ENCODE measurements at places on chromosomes 16 and 17.

DNA sequence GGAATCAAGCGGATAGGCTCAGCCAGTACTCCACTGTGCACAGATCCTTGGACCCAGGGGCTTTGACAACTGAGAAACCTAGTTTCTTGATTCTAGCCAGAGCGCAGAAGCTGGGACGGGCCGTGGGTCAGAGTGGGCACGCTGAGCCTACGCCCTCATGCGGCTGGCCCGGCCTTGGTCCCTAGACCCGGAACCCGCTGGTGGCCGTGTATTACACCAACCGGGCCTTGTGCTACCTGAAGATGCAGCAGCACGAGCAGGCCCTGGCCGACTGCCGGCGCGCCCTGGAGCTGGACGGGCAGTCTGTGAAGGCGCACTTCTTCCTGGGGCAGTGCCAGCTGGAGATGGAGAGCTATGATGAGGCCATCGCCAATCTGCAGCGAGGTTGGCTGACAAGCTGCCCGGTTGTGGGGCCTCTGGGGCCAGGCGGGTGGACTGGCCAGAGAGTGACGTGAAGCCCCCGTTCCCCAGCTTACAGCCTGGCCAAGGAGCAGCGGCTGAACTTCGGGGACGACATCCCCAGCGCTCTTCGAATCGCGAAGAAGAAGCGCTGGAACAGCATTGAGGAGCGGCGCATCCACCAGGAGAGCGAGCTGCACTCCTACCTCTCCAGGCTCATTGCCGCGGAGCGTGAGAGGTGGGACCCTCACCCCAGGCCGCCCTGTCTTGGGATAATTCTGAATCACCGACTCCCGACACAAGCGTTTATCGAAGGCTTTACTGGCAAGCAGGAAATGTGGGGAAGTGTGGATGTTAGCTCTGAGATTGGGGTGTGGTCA is 946 bp downstream of the STUB1 start:
- peaks cover 2% of the 10 kb centered on the region for H3K27me3 ChIP-seq
- peak overlapping the region; percentile 82 for H3K4me3 ChIP-seq
- peaks cover 25% of the 10 kb centered on the region for H3K36me3 ChIP-seq

DNA sequence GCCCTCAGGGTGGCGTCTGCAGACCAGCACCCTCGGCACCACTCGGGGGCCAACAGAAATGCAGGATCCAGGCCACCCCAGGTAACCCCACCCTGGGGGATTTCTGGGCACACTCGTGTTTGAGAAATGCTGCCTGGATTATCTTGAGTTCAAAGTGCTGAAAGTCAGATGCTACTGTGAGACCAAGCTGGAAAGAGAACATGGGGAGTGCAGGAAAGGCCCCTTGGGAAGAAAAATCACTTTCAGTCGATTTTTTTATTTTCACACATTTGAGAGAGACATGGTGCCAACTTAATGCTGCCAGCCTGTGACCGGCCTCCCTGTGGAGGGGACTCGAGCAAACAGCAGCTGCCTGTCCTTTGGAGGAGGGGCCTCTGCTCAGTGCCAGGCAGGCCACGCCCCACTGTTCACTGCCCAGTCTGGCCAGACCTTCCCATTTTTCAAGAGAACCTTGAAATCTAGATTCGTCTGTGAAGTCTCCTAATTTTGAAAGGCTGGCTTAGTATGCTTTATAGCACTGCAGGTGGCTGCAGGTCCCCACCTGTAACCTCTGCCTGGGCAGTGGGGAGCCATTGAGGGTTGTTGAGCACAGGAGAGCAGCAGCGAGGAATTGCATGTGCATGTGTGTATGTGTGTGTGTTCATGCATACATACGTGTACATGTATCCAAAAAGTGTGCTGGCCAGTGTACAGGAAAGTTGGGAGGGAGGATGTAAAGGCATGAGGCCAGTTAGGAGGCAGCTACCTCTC is 70.7 kb upstream of the PLCG2 start:
- H3K27ac ChIP-seq: peak overlapping the region; percentile 45
- no peak for DNase-seq
- peaks cover 69% of the 10 kb centered on the region for H3K36me3 ChIP-seq
- H3K4me1 ChIP-seq: peaks cover 2% of the 10 kb centered on the region

DNA sequence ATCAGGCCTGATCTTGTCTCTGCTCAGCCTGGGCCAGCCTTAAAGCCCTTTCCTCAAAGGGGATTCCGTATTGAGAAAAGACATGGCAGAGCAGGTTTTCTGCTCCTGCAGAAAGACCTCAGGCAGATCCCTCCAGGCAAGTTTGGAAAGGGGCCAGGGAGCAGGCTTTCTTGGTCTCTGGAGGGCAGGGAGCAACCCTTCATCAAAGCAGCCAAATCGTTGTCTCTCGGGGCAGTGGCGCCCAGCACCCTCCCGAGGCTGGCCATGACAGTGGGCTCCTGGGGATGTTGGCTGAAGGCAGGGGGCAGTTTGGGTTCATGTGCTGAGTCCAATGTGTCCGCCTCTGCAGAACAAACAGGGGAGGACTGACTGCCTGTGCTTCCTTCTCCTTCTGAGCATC is 168.4 kb upstream of the WSCD1 start:
- no peak for DNase-seq
- no peaks in the 10 kb centered on the region for H3K27me3 ChIP-seq
- H3K4me1 ChIP-seq: no peaks in the 10 kb centered on the region

DNA sequence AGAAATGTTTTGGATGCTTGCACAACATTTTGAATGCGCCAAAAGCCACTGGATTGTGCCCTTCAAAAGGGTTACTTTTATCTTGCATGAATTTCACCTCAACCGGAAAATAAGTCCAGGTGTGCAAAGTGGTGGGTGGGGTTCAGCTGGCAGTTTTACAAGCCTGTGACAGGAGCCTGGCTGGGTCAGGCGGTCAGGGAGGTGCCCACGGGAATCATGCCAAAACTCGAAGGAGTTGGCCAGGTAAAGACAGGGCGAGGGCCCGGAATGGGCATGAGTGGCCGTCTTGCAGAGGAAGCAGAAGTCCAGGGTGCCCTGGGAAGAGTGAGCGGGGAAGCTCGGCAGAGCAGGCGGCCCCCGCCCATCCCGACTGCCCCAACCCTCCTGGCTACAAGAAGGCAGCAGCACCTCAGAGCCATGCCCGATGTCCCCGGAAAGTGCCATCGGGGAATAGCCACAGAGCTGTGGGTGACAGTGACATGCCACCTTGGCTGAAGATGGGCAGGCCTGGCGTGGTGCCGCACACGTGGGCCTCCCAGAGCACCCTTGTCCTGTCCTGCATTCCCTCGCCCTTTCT is 19.1 kb upstream of the CACNG1 start:
- DNase-seq: no peak
- H3K27ac ChIP-seq: no peak overlapping the region

DNA sequence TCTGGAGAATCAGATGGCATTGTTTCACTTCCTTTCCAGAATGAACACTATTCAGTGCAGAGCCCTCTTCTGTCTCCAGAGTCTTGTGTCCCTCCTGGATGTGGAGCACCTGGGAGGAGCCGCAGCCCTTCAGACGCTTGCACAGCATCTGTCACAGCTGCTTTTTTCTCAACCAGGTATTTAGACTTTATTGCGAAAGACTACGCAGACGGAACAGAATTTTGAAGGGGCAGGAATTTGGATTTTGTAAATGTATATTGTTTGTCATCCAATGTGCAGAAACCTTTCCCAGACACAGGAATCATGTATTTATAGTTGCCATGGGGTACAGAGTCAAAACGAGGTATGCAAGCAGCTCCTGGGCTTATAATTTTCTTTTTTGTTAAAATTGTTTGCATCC is 20.4 kb downstream of the HEATR3 start:
- H3K27me3 ChIP-seq: no peaks in the 10 kb centered on the region
- H3K36me3 ChIP-seq: peaks cover 40% of the 10 kb centered on the region
- no peak for DNase-seq
- H3K4me3 ChIP-seq: no peak overlapping the region
- H3K27ac ChIP-seq: no peak overlapping the region

- DNase-seq: peak; percentile 30
- no peaks in the 10 kb centered on the region for H3K27me3 ChIP-seq
- no peak overlapping the region for H3K4me3 ChIP-seq
- H3K27ac ChIP-seq: no peak overlapping the region
- no peaks in the 10 kb centered on the region for H3K36me3 ChIP-seq
These were observed 6.5 kb upstream of the RAP1GAP2 start for GRCh38 chr17:2789700-2790099.

GRCh38 chr16:5504064-5504781 is 406.6 kb upstream of the EEF2KMT start:
- H3K27me3 ChIP-seq: no peaks in the 10 kb centered on the region
- H3K27ac ChIP-seq: no peak overlapping the region
- H3K4me1 ChIP-seq: no peaks in the 10 kb centered on the region
- H3K4me3 ChIP-seq: no peak overlapping the region

DNA sequence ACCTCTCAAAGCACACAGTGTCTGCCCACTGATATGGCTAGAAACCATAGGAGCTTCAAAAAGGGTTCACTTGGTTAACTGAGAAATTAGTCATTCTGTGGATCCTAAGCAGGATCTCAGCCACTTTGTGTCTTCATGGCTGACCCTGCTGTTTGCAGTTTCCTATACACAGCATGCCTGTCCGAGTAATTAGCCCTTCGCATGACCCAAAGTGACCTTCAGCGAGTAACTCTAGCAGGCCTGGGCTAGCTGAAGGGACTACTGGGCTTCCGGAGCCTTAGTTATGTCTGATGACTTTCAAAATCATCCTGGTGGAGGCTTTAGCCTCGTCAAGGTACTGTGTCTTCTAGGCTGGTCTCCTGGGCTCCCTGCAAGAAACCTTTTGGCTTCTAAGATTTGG is 28.9 kb upstream of the FBXW10B start:
- H3K27me3 ChIP-seq: no peaks in the 10 kb centered on the region
- no peak for DNase-seq
- no peaks in the 10 kb centered on the region for H3K36me3 ChIP-seq

- DNase-seq: peak; percentile 77
- H3K27me3 ChIP-seq: no peaks in the 10 kb centered on the region
- no peak overlapping the region for H3K4me3 ChIP-seq
- H3K27ac ChIP-seq: peak overlapping the region; percentile 58
- peaks cover 23% of the 10 kb centered on the region for H3K4me1 ChIP-seq
These were observed 9.0 kb downstream of the TMEM98 start for GRCh38 chr17:32936894-32937500.

GRCh38 chr16:87834005-87834667 is 35.2 kb downstream of the SLC7A5 start:
- H3K36me3 ChIP-seq: peaks cover 62% of the 10 kb centered on the region
- no peaks in the 10 kb centered on the region for H3K27me3 ChIP-seq
- no peak for DNase-seq
- no peak overlapping the region for H3K4me3 ChIP-seq

- no peak for DNase-seq
- no peak overlapping the region for H3K4me3 ChIP-seq
- H3K27ac ChIP-seq: no peak overlapping the region
- H3K36me3 ChIP-seq: no peaks in the 10 kb centered on the region
- no peaks in the 10 kb centered on the region for H3K27me3 ChIP-seq
These were observed 111.8 kb upstream of the CRHR1 start for GRCh38 chr17:45672301-45672700.

- H3K27ac ChIP-seq: peak overlapping the region; percentile 63
- DNase-seq: peak; percentile 65
- H3K4me1 ChIP-seq: peaks cover 56% of the 10 kb centered on the region
- no peaks in the 10 kb centered on the region for H3K27me3 ChIP-seq
- H3K36me3 ChIP-seq: peaks cover 8% of the 10 kb centered on the region
These were observed 11.7 kb downstream of the TMEM238L start for GRCh38 chr17:10792151-10792550.

GRCh38 chr16:89917773-89918452 is 749 bp upstream of the MC1R start:
- H3K27me3 ChIP-seq: peaks cover 48% of the 10 kb centered on the region
- H3K4me3 ChIP-seq: peak overlapping the region; percentile 4
- peak; percentile 75 for DNase-seq
- H3K27ac ChIP-seq: no peak overlapping the region
- H3K36me3 ChIP-seq: no peaks in the 10 kb centered on the region
- peaks cover 28% of the 10 kb centered on the region for H3K4me1 ChIP-seq

GRCh38 chr16:23712976-23713375 is at the start of gene ERN2:
Gene ERN2, minus strand, starts transcription at chr16:23713222. Its CDS starts 35 bp downstream, at chr16:23713187.
- H3K36me3 ChIP-seq: no peaks in the 10 kb centered on the region
- no peak within 1 kb of the TSS for H3K27ac ChIP-seq
- DNase-seq: peak; percentile 32
- no peak within 1 kb of the TSS for H3K4me3 ChIP-seq

DNA sequence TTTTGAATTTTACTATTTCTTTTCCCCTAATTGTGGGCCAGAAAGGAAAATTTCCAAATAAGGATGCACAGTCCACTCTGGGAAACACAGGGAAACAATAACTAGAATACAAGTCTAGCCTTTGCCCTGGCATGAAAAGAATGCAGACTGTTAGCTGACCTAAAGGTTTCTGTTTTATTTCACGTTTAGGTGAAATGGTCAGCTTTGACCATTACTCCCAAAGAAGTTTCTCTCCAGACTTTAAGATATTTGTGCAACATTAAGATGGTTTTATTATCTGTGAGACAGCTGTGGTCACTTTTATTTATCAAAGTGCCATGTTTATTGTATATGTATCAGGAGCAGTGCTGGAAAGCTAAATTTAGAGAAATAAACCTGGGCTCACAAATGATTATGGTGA is 163.9 kb downstream of the SPECC1 start:
- no peak overlapping the region for H3K27ac ChIP-seq
- H3K4me3 ChIP-seq: no peak overlapping the region
- no peaks in the 10 kb centered on the region for H3K36me3 ChIP-seq
- H3K27me3 ChIP-seq: no peaks in the 10 kb centered on the region
- peaks cover 3% of the 10 kb centered on the region for H3K4me1 ChIP-seq
